H1 (cell line): ENCODE measurements at places on chromosomes 12 and 14. TPM values are rescaled to one million over a fixed set of nuclear protein-coding genes. Genes with fewer than 3 reads are reported as not detected.

DNA sequence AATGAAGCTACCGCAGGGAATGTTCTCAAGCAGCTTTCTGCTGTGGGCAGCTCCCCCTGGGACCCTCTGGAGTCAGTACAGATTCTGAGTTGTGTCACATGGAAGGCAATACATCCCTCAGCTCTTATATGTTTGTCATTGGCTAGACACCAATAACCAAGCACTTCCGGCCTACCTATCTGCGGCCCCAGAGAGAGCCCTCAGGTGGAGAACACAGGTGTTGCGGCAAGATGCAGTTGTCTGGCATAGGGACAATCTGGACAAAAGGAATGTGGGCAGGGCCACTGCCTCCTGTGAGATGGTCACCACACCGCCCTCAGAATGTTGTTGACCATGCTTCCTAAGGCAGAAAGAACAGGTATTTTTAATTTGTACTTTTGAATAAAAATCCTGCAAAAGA is 118.7 kb downstream of the BRMS1L start:
- no peaks in the 10 kb centered on the region for H3K36me3 ChIP-seq
- H3K4me1 ChIP-seq, result no peaks in the 10 kb centered on the region
- no peak overlapping the region for H3K27ac ChIP-seq
- H3K27me3 ChIP-seq, result no peaks in the 10 kb centered on the region
- no peak overlapping the region for H3K4me3 ChIP-seq

GRCh38 chr14:91586410-91586809 is 76.3 kb upstream of the PPP4R3A start:
- no peaks in the 10 kb centered on the region for H3K36me3 ChIP-seq
- H3K4me1 ChIP-seq, result peaks cover 3% of the 10 kb centered on the region; the same call in 1 of the 2 replicates
- no peak overlapping the region for H3K27ac ChIP-seq
- DNase-seq, result no peak
- H3K4me3 ChIP-seq, result no peak overlapping the region

- H3K4me1 ChIP-seq, result no peaks in the 10 kb centered on the region
- DNase-seq, result no peak
- H3K27me3 ChIP-seq, result no peaks in the 10 kb centered on the region
- no peak overlapping the region for H3K4me3 ChIP-seq
- no peak overlapping the region for H3K27ac ChIP-seq
These were observed 355.4 kb downstream of the CEP128 start for GRCh38 chr14:80586131-80586530.

- H3K4me3 ChIP-seq, result no peak overlapping the region
- H3K4me1 ChIP-seq, result no peaks in the 10 kb centered on the region; the same call in 1 of the 2 replicates
- no peaks in the 10 kb centered on the region for H3K36me3 ChIP-seq
These were observed 259.0 kb upstream of the G2E3 start for GRCh38 chr14:30299915-30300314.

DNA sequence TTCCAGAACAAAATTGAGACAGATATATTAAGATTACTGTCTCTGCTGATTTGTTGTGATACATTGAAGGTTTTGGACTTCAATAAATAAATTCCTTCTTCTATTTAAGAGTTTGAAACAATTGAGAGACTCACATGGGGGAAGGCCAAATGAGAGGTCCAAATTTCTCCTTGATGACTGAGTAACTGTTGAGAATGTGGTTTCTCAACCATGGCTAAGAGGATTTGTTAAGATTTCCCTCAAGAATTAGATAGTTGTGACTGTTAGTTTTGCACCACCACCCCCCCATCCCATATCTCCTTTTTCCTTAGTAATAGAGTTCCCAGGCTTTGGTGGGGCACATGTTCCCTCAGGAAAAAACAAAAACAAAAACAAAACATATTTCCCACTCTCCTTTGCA is 47.7 kb upstream of the IGF1 start:
- no peaks in the 10 kb centered on the region for H3K36me3 ChIP-seq
- H3K4me1 ChIP-seq, result no peaks in the 10 kb centered on the region
- no peak for DNase-seq

DNA sequence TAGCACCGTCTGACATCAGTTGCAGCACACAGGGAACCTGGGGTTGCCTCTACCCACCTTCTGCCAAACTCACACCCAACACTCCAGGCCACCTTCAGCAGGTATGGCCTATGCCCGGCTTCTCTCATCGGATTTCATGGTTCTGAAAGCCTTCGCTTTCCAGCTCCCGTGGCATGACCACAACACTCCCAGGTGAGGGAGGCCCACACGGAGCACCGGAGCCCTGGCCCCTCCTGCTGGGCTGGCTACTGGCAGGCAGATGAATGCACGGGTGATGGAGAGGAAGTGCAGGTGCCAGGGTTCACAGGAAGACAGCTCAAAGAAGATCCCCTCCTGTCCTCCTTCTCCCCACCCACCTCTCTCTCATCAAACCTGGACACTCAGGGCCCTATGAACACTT is 37.2 kb downstream of the CACNA2D4 start:
- H3K36me3 ChIP-seq, result no peaks in the 10 kb centered on the region
- no peak overlapping the region for H3K27ac ChIP-seq
- no peaks in the 10 kb centered on the region for H3K27me3 ChIP-seq

TSPAN19 gene
- not detected in 2 replicates for total RNA-seq

ARHGEF25 gene
- 5.9 and 6.4 TPM in 2 replicates for total RNA-seq
